HCT116 (cell line): ENCODE measurements at places on chromosomes 3 and 15. TPM values are rescaled to one million over a fixed set of nuclear protein-coding genes. Genes with fewer than 3 reads are reported as not detected.
A peak's percentile ranks its signal among the peaks of the same experiment; 100 is the strongest.

NUP210 gene
- total RNA-seq: 74.9 TPM

DNA sequence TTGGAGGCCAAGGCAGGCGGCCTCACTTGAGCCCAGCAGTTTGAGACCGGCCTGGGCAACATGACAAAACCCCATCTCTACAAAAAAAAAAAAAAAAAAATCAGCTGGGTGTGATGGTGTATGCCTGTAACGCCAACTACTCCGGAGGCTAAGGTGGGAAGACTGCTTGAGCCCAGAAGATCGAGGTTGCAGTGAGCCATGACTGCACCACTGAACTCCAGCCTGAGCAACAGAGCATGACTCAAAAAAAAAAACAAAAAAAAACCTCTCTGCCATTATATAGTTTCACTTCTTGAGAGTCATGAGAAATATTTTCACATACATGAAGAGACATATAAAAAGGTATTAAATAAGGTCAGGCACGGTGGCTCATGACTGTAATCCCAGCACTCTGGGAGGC is 45.9 kb upstream of the CP start:
- no peaks in the 10 kb centered on the region for H3K36me3 ChIP-seq
- DNase-seq: no peak
- no peak overlapping the region for H3K4me3 ChIP-seq
- no peaks in the 10 kb centered on the region for H3K27me3 ChIP-seq

PPP4R2 gene
- 72.5 TPM for total RNA-seq

GRCh38 chr15:76312540-76313174 is 1.4 kb upstream of the ETFA start:
- no peaks in the 10 kb centered on the region for H3K27me3 ChIP-seq
- peaks cover 15% of the 10 kb centered on the region for H3K4me1 ChIP-seq
- H3K27ac ChIP-seq: no peak overlapping the region
- H3K36me3 ChIP-seq: no peaks in the 10 kb centered on the region
- DNase-seq: no peak

ACTR8 gene
- 25.5 TPM for total RNA-seq

GRCh38 chr15:98442379-98442833 is 205.9 kb upstream of the IGF1R start:
- H3K27me3 ChIP-seq: peaks cover 9% of the 10 kb centered on the region; the same call in 1 of the 2 replicates
- H3K36me3 ChIP-seq: no peaks in the 10 kb centered on the region
- DNase-seq: peak; percentile 57
- H3K4me1 ChIP-seq: no peaks in the 10 kb centered on the region
- no peak overlapping the region for H3K27ac ChIP-seq

- no peak for DNase-seq
- no peaks in the 10 kb centered on the region for H3K36me3 ChIP-seq
- H3K4me3 ChIP-seq: no peak overlapping the region
- H3K27ac ChIP-seq: no peak overlapping the region
- H3K4me1 ChIP-seq: peaks cover 12% of the 10 kb centered on the region
Measured at GRCh38 chr3:127732879-127733350, 60.2 kb downstream of the ABTB1 start.

RTP3 gene
- total RNA-seq: not detected

DNA sequence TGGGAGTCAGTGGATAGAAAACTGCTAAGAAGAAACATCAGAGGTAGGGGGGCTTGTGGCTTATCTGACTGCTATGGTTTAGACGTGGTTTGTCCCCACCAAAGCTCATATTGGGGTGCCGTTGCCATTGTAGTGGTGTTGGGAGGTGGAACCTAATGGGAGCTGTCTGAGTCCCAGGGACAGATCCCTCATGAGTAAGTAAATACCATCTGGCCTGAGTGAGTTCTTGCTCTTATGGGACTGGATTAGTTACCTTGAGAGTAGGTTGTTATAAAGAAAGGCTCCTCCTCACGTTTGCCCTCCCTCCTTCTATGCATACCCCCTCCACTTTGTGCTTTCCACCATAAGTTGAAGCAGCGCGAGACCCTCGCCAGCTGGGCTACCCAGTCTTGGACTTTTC is 53.4 kb upstream of the VILL start:
- H3K27ac ChIP-seq: no peak overlapping the region
- H3K4me1 ChIP-seq: peaks cover 45% of the 10 kb centered on the region
- DNase-seq: no peak
- no peak overlapping the region for H3K4me3 ChIP-seq

DNA sequence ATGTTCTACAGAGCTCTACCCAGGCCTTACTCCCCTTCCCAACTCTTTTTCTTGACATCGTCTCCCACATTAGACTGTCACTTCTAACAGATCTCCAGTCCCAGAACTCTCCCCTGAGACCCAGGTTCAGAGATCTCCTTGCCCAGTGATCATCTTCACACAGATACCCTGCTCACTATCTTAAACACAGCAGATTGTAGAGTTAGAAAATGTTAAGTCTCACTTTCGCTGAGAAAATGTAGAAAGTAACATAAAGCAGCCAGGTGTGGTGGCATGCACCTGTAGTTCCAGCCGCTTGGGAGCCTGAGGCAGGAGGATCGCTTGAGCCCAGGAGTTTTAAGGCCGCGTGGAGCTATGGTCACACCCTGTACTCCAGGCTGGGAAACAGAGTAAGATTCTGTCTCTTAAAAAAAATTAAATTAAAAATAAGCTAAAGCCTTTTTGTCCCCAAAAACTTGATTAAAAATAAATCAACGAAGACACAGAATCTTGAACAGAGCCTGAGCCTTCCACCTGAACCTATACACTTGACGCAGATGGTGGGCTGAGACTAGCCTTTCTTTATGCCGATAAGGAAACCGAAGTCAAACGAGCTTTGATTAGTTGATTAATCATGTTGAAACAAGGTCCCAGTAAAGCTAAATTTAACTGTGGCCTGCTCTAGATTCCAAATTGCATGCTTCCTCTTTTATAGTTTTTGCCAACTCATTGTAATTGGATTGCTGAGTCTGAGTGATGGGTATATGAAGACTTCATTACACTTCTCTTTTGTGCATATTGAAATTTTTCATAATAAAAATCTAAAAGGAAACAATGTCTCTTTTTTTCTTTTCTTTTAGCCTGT is 31.3 kb upstream of the BLM start:
- H3K4me1 ChIP-seq: peaks cover 12% of the 10 kb centered on the region; the same call in 1 of the 2 replicates
- DNase-seq: no peak
- H3K4me3 ChIP-seq: no peak overlapping the region
- no peaks in the 10 kb centered on the region for H3K27me3 ChIP-seq
- no peak overlapping the region for H3K27ac ChIP-seq
- no peaks in the 10 kb centered on the region for H3K36me3 ChIP-seq

- no peaks in the 10 kb centered on the region for H3K4me1 ChIP-seq
- no peak overlapping the region for H3K27ac ChIP-seq
- peaks cover 38% of the 10 kb centered on the region for H3K27me3 ChIP-seq
Measured at GRCh38 chr15:33460166-33460805, 149.5 kb downstream of the RYR3 start.

DNA sequence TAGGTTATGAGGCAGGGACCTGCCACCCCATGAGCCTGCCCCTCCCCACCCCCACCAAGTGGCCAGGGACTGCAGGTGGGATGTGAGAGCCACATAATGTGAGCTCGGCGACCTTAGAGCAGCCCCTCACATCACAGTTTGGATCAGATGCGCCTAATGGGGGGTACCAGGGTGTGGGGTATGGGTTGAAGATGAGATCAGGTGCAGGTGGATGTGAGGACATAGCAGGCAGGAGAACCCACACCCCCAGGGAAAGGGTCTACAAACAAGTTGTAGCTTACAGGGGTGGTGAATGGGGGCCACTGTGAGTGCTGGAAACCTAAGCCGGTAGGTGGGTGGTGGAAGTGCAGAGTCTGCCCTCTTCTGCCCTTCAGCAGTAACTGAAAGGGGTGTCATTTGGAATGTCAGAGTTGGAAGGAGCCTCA is 94.0 kb downstream of the CORO2B start:
- H3K4me1 ChIP-seq: peaks cover 18% of the 10 kb centered on the region
- H3K27ac ChIP-seq: no peak overlapping the region
- no peaks in the 10 kb centered on the region for H3K27me3 ChIP-seq
- DNase-seq: no peak

GRCh38 chr15:48400086-48400485 is 68.9 kb downstream of the DUT start:
- no peaks in the 10 kb centered on the region for H3K27me3 ChIP-seq
- H3K4me1 ChIP-seq: no peaks in the 10 kb centered on the region
- no peaks in the 10 kb centered on the region for H3K36me3 ChIP-seq
- H3K27ac ChIP-seq: no peak overlapping the region
- DNase-seq: no peak

GRCh38 chr3:186754006-186754405 is 29.4 kb upstream of the EIF4A2 start:
- no peak overlapping the region for H3K4me3 ChIP-seq
- no peak for DNase-seq
- no peaks in the 10 kb centered on the region for H3K4me1 ChIP-seq
- H3K27me3 ChIP-seq: no peaks in the 10 kb centered on the region
- no peaks in the 10 kb centered on the region for H3K36me3 ChIP-seq
- H3K27ac ChIP-seq: no peak overlapping the region

- H3K27ac ChIP-seq: no peak overlapping the region
- H3K4me3 ChIP-seq: no peak overlapping the region
- no peaks in the 10 kb centered on the region for H3K27me3 ChIP-seq
- peaks cover 35% of the 10 kb centered on the region for H3K4me1 ChIP-seq
- DNase-seq: no peak
- no peaks in the 10 kb centered on the region for H3K36me3 ChIP-seq
Measured at GRCh38 chr3:10223676-10224639, 24.3 kb upstream of the TATDN2 start.

WDR93 gene
- 0.42 TPM for total RNA-seq

SAMMSON gene
- total RNA-seq: not detected

- H3K36me3 ChIP-seq: no peaks in the 10 kb centered on the region
- no peaks in the 10 kb centered on the region for H3K4me1 ChIP-seq
- no peak overlapping the region for H3K27ac ChIP-seq
Measured at GRCh38 chr3:15495461-15496340, 25.8 kb downstream of the COLQ start.

GOLGA8G gene
- total RNA-seq: not detected

GOLGA6D gene
- total RNA-seq: 0.12 TPM

- no peaks in the 10 kb centered on the region for H3K27me3 ChIP-seq
- no peak overlapping the region for H3K4me3 ChIP-seq
- no peaks in the 10 kb centered on the region for H3K4me1 ChIP-seq
- no peak for DNase-seq
- H3K27ac ChIP-seq: no peak overlapping the region
- peaks cover 44% of the 10 kb centered on the region; the same call in 1 of the 2 replicates for H3K36me3 ChIP-seq
Measured at GRCh38 chr15:39588531-39589192, 7.8 kb downstream of the THBS1 start.

GRCh38 chr3:33174711-33175414 is 43.7 kb downstream of the SUSD5 start:
- no peak for DNase-seq
- H3K27ac ChIP-seq: no peak overlapping the region
- no peaks in the 10 kb centered on the region for H3K36me3 ChIP-seq
- no peaks in the 10 kb centered on the region for H3K4me1 ChIP-seq
- no peaks in the 10 kb centered on the region for H3K27me3 ChIP-seq
- H3K4me3 ChIP-seq: no peak overlapping the region

DNA sequence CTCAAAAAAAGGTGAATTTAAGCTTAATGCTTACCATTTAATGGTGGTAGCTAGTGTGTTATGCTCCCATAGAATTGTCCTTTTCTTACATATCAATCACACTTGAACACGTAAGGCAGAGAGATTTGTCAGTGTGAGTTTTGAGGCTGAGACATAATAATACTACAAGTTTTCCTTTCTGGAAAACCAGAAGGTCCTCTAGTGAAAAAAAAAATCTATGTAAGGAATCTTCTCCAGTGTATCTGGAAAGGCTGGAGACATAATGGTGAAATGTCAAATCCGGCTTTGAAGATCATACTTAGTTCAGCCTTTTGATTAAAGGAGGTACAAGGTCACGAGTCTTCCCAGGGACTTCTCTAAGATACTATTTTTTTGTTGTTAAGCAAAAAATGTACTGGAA is 3.4 kb downstream of the TSC22D2 start:
- no peaks in the 10 kb centered on the region; the same call in 1 of the 2 replicates for H3K36me3 ChIP-seq
- H3K27ac ChIP-seq: no peak overlapping the region
- no peaks in the 10 kb centered on the region for H3K27me3 ChIP-seq
- H3K4me3 ChIP-seq: peak overlapping the region; percentile 70
- H3K4me1 ChIP-seq: peaks cover 42% of the 10 kb centered on the region

DNA sequence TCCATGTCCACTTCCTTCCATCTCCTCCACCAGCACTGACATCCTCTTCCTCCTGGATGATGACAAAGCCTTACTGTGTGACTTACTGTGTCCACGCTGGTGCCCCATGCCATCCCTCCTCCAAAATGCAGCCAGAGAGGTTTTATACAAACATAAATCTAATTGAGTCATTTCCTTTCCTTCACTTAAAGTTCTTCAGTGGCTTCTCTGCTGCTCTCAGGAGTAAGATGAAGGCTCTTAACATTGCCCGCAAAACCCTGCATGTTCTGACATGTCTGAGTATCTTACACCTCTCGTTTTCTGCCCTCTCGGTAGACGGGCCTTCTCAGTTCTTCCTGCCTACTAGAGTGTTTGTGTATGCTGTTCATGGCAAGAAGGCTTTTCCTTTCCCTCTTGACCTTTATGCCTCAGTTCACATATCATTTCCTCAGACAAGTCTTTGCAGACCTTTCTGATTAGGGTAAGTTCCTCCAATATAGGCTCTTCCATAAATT is 175.5 kb downstream of the CFAP20DC start:
- H3K36me3 ChIP-seq: no peaks in the 10 kb centered on the region
- peak overlapping the region; percentile 66; the same call in 1 of the 2 replicates for H3K27ac ChIP-seq
- DNase-seq: peak; percentile 18
- H3K4me3 ChIP-seq: peak overlapping the region; percentile 22
- peaks cover 23% of the 10 kb centered on the region for H3K4me1 ChIP-seq

DNA sequence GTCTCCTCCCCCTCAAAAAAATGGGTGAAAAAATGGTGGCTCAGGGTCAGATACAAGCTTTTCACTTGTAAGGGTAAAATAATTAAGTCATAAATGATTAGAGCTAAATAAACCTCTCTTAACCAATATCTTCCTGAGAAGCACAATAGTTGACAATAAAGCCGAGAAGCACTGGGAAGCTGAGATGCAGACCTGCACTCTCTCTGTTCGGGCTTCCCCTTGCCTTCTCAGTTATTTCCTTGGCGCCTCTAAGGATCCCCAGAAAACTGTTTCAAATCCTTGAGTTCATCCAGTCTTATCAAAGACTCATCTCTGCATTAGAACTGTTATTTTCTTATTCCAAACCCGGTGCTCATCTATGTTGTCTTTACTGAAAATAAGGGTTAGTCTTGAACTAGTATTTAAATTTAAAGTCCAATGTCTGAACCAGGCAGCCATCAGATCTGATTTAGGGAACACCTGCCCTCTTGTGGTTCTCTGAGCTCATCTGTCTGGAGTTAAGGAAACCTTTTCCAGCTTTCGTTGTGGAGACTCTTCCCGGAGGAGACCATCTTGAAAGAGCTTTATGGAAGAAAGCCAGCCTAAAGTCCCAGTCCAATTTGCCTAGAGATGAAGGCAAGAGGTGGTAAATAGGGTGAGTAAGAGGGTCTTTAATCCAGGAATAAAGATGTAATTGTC is 256.4 kb upstream of the MCTP2 start:
- DNase-seq: peak; percentile 2
- H3K27ac ChIP-seq: no peak overlapping the region
- no peaks in the 10 kb centered on the region for H3K4me1 ChIP-seq
- no peak overlapping the region for H3K4me3 ChIP-seq
- no peaks in the 10 kb centered on the region for H3K27me3 ChIP-seq

LYZL4 gene
- total RNA-seq: not detected

SH2D7 gene
- not detected for total RNA-seq
